B cell (primary cell): ENCODE measurements at places on chromosomes 12 and 14.

DNA sequence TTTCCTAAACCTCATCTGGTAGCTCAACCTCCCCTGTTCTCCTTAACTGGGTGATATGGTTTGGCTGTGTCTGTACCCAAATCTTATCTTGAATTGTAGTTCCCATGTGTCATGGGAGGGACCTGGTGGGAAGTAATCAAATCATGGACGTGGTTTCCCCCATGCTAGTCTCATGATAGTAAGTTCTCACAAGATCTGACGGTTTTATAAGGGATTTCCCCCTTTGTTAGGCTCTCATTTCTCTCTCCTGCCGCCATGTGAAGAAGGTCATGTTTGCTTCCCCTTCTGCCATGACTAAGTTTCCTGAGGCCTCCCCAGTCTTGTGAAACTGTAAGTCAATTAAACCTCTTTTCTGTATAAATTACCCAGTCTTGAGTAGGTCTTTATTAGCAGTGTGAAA lies 19.5 kb downstream of the COX16 start:
- peaks cover 19% of the 10 kb centered on the region for H3K36me3 ChIP-seq
- no peak overlapping the region for H3K27ac ChIP-seq
- H3K4me3 ChIP-seq: no peak overlapping the region
- H3K27me3 ChIP-seq: no peaks in the 10 kb centered on the region

- no peaks in the 10 kb centered on the region for H3K27me3 ChIP-seq
- no peak for DNase-seq
- H3K4me1 ChIP-seq: peaks cover 11% of the 10 kb centered on the region
- H3K27ac ChIP-seq: no peak overlapping the region
- H3K4me3 ChIP-seq: no peak overlapping the region
Observed at GRCh38 chr12:6211421-6211869, 11.2 kb downstream of the CD9 start.

- H3K4me1 ChIP-seq: peaks cover 9% of the 10 kb centered on the region
- no peak overlapping the region for H3K27ac ChIP-seq
- H3K27me3 ChIP-seq: no peaks in the 10 kb centered on the region
Observed at GRCh38 chr14:104163541-104163940, 25.2 kb downstream of the KIF26A start.

DNA sequence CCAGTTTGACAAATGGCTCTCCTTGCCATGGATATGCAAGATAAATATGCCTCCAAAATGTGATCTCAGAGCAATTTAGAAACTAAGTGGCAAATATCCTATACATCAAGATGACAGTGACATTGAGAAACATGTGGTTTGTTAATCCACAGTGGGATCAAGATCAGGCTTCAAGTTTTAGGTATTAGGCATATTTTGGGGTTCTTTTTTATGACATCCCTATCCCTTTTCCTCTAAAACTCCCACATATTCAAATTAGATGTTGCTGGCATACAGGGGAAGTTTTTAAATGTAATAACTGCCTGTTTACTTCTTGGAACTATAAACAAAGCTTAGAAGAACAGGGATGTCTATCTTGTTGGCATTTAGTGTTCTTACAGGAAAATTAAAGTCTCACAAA lies 179.4 kb downstream of the CRADD start:
- no peak overlapping the region for H3K4me3 ChIP-seq
- DNase-seq: no peak
- no peaks in the 10 kb centered on the region for H3K27me3 ChIP-seq
- no peak overlapping the region for H3K27ac ChIP-seq
- H3K36me3 ChIP-seq: no peaks in the 10 kb centered on the region

DNA sequence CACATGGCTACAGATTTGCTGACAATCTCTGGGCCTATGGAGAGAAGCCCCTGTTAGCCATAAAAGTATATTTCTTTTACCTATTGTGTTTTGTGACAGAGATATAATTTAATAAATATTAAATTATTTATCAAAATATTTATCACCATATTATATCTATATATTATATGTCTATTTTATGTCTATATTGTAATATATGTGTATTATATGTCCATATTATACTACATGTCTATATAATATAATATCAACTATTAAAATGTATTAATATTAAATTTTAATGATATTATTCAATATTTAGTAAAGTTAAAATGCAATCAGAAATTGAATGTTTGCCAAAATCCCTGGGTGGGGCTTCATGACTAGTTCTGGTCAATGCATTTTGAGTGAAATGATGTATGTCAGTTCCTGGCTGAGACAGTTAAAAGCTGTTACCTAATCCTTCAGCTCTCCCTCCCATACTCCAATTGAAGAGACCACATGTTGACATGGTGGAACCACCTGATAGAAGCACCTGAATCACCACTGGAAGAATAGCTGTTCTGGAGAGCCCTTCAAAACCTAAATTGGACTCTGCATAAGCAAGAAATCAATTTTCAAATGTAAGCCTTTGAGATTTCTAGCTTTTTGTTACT lies 357.3 kb upstream of the DDHD1 start:
- DNase-seq: no peak
- H3K27me3 ChIP-seq: no peaks in the 10 kb centered on the region
- H3K36me3 ChIP-seq: no peaks in the 10 kb centered on the region
- H3K4me1 ChIP-seq: no peaks in the 10 kb centered on the region
- no peak overlapping the region for H3K4me3 ChIP-seq

GRCh38 chr12:16955083-16955657 lies 349.2 kb upstream of the LMO3 start:
- no peak overlapping the region for H3K4me3 ChIP-seq
- DNase-seq: no peak
- H3K4me1 ChIP-seq: no peaks in the 10 kb centered on the region
- no peak overlapping the region for H3K27ac ChIP-seq
- H3K27me3 ChIP-seq: no peaks in the 10 kb centered on the region

GRCh38 chr12:42583016-42583415 lies 6.5 kb downstream of the PRICKLE1 start:
- H3K36me3 ChIP-seq: no peaks in the 10 kb centered on the region
- peaks cover 12% of the 10 kb centered on the region for H3K27me3 ChIP-seq

DNA sequence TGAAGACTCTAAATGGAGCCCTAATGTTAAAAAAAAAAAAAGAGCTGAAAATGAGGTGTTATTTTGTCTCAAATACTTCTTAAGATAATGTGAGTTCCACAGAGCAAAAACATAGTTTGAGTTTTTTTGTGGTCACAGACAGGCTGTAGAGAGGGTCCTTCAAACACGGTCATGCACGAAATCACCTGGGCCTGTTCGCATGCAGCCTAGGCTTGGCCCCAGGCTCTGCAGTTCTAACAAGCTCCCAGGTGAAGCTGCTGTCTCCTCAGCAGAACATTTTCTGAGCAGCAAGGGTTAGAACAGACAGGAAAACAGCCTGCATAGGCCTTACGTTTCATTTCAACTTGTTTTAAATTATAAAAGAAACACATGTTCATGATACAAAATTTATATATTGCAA lies 65.4 kb upstream of the TBPL2 start:
- H3K27me3 ChIP-seq: no peaks in the 10 kb centered on the region
- H3K36me3 ChIP-seq: no peaks in the 10 kb centered on the region
- no peaks in the 10 kb centered on the region for H3K4me1 ChIP-seq
